Kidney tubule cell (primary cell): ENCODE measurements at places on chromosomes 3 and 15.

GRCh38 chr3:159583662-159584061 lies 405.0 kb upstream of the IL12A start:
- peak; percentile 46 for DNase-seq

- DNase-seq, result peak; percentile 43
Observed at GRCh38 chr15:58374147-58374546, 57.6 kb upstream of the LIPC start.

- no peak for DNase-seq
Observed at GRCh38 chr15:55334997-55335396, 16.0 kb downstream of the PIGB start.

- no peak for DNase-seq
Observed at GRCh38 chr15:58515807-58516206, 84.0 kb downstream of the LIPC start.

DNA sequence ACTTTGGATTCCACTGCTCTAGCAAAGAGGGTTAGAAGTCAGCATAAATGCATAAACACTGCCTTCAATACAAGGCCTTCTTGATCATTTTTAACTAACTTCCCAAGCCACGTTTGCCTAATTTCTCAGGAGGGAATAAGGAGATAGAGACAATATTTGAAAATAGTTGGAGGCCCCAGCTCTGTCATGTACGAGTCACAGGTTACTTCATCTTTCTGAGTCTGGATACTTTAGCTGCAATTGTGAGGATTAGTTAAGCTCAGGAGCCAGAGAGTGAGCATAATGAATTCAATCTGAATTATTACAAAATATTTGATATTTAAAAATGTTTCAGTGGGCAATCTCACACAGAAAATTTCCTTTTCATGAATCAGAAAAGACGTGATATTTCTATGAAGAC lies 298.9 kb downstream of the SHOX2 start:
- no peak for DNase-seq

DNA sequence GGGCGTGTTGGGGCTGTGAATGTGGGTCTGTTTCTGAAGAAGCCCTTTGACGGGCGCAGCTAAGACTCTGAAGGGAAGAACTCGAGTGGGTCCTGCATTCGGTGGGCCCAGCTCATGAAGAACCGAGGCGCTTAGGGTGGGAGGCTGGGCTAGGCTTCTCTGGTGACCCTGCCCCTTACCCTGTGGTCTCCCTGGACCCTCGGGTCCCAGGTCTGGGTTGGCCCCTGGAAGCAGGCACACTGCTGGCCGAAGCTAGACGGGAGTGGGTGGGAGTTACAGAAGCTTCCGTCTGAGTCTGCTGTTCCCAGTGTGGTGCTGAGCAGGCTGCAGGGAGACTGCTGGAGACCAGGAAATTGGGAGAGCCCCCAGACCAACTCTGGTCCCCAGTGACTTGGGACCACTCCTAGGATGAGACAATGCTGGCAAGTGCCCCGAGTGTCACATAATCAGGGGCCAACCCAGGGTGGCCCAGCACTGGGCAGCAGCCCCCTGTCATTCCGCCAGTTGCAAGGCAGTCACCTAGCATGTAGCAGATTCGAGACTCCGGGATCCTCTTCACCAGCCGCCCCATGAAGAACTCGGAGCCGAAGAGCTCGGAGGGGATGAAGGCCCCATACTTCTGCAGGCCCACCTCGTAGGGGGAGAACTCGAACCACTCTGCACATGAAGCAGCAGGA lies 16.7 kb upstream of the EHD4 start:
- DNase-seq, result no peak

DNA sequence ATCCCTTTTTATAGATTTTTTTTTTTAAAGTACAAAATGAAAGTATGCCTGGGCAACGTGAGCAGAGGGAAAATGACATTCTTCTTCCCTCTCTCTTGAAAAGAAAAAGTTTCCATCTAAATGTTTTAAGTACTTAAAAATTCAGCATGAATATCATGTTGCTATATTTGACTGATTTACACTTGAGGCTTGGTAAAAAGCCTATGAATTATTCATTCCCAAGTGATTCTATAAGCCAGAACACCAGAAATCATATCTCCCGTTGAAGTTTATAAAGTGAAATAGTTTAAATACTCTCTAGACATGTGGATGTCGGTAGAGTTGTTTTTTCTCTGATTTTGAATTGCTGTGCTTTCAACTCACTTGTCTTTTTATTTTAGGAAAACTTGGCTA lies 276.2 kb upstream of the RARB start:
- DNase-seq, result no peak

DNA sequence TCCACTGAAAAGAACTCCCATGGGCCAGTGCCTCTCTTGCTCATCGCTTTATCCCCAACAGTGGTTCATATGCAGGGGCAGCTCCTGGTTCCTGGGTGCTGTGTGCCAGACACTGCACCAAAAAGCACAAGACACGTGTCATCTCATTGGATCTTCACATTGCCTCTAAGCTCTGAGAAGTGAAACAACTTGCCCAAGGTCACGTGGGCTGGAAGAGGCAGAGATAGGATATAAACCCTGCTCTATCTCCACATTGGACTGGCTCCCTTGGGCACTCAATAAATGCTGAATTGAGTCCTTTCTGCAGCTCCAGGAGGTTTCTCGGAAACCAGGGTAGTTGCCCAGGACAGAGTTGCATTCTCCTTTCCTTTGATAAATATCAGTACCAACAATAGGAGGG lies 88.1 kb downstream of the SRGAP3 start:
- peak; percentile 30 for DNase-seq

DNA sequence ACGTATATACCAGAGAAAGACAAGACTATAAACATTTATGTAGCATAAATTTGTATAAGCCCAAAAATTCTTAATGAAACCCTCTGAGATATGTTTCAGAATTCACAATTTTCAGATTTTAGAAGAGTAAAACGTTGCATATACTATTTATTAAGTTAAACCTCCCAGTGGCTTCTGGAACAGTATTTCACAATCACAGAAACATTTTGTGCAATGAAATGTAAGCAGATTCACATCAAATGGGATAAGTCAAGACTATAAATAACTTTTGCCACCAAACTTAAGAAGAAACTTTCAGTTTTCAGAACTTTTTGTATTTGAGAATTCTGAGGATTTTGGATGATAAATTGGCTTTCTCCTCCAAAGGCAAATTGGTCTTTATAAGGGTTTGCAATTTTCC lies 9.2 kb downstream of the SLTM start:
- DNase-seq, result no peak

GRCh38 chr15:68526784-68527183 lies 52.0 kb upstream of the CORO2B start:
- DNase-seq, result no peak

DNA sequence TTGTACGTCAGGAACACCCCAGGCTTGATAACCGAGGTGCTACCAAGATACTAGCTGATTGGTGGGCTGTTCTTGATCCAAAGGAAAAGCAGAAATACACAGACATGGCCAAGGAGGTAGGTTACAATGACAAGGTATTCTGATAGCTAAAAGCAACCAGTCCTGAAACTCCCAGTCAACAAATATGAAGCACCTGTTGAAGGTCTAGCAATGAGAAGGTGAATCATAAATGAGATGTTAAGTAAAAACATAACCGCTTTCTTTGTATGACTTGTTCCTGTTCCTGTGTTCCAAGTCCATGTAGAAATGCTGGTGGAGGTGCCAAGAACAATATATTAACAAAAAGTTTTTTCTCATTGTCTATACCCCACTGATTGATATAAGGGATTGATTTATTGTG lies 194.0 kb downstream of the BBX start:
- no peak for DNase-seq

- DNase-seq, result peak; percentile 44
Observed at GRCh38 chr15:37056177-37057121, 43.9 kb downstream of the MEIS2 start.

- DNase-seq, result peak; percentile 33
Observed at GRCh38 chr15:85488997-85489396, 108.6 kb downstream of the AKAP13 start.

GRCh38 chr15:88702983-88703382 lies 64.2 kb downstream of the ISG20 start:
- DNase-seq, result no peak

DNA sequence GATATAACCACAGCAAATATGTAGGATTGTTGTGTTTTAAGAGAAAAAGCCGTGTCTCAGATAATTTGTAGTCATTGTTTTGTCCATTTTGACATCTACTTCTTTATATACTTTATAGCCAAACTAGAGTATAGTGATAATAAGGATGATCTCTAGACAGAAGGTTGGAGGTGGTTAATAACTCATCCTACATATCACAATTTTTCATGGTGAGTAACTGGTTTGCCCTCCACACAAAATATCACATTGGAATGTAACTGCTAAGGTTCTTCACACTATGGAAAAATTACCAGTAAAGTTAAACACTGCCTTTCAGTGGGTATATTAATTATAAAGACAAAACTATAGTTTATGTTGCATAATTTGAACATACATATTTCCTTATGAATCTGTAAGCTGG lies 380.7 kb downstream of the LPP start:
- DNase-seq, result peak; percentile 23

DNA sequence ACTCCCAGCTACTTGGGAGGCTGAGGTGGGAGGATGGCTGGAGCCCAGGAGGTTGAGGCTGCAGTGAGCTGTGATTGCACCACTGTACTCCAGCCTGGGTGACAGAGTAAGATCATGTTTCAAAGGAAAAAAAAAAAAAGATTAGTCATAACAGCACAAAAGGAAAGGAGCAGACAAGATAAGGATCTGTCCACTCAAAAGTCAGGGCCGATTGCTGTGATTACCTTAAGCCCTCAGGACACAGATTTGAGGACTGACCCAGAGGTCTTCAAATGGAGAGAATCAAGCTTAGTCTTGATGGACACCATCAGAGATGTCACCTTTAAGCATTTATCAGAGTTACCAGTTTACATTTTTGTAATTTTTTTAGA lies 23.9 kb upstream of the HEG1 start:
- DNase-seq, result no peak

DNA sequence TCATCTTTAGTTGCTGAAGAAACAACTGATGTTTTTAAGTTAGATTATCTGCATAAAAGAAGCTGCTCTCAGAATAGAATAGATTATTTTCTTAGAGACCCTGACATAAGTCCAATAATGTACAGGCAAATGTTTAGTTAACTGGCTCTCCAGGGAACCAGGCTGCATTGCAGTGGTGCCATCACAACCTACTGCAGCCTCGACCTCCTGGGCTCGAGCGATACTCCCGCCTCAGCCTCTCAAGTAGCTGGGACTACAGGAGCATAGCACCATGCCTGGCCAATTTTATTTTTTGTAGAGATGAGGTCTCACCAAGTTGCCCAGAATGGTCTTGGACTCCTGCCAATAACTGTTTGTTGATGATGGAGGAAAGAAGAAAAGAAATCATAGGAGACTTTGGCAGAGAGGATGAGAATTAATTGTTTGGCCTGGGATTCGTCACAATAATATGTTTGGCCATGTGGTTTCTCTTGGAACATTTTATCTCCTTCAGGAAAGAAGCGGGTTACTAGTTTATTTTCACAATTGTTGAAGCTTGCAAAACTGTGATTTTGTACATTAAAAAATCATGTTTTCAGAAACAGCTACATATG lies 429.2 kb downstream of the CADM2 start:
- DNase-seq, result no peak

DNA sequence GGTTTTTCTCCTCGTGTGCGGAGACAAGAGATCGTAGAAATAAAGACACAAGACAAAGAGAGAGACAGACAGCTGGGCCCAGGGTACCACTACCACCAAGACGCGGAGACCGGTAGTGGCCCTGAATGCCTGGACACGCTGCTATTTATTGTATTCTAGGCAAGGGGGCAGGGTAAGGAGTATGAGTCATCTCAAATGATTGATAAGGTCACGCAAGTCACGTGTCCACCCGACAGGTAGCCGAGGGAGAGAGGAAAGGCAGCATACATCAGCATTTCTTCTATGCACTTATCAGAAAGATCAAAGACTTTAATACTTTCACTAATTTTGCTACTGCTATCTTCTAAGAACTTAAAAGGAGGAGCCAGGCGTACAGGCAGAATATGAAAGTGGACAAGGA lies 28.2 kb downstream of the MYL3 start:
- DNase-seq, result no peak

GRCh38 chr3:137171834-137172603 lies 214.2 kb downstream of the IL20RB start:
- no peak for DNase-seq

DNA sequence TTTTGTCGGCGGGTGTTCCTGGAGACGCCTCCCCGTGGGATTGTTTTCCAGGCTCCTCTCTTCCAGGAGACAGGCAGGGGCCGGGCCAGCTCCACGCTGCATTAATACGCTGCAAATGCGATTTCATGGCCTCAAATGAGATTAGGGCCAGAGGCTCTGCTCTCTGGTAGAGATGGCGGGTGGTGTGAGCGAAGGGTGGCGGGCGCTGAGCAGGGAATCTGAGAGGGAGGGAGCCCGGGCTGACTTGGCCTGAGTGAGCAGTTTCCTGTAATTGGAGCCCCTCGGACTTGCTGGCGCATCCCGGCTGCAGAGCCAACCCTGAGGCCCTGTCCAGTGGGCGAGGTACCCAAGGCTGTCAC lies 7.4 kb upstream of the CCDC33 start:
- no peak for DNase-seq

GRCh38 chr3:186042036-186042435 lies 66.9 kb downstream of the ETV5 start:
- DNase-seq, result no peak

DNA sequence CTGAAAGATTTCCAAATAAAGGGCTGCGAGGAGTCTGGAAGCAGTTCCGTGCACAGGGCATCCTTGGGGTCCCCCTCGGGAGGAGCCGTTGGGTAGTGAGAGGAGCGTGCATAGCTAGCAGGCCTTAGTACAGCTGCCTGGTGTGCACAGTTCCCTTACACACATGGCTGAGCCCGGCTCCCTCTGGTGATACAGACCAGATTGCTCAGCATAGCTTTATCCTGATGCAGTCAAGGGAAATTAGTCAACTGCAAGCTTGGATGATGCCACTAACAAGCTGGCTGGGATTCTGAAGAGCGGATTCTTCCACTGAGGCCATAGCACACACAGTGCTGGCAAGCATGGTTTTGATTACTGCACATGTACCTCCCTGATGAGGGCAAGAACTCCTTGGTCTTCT lies 349.4 kb downstream of the LRTM1 start:
- DNase-seq, result peak; percentile 82
